ENCODE measurements at places on chromosomes 7 and 10. TPM values are rescaled to one million over a fixed set of nuclear protein-coding genes. Genes with fewer than 3 reads are reported as not detected.

EEPD1 gene
- total RNA-seq = 12.1 TPM

HOXA13 gene
- not detected for total RNA-seq

R3HCC1L gene
- total RNA-seq = 14.7 TPM

DLG5 gene
- total RNA-seq = 51.5 TPM

ASNS gene
- total RNA-seq = 30.8 TPM

SLC25A13 gene
- 16.2 TPM for total RNA-seq

MMP21 gene
- total RNA-seq = 0.09 TPM

DHTKD1 gene
- 54.3 TPM for total RNA-seq

All from cerebellum (tissue), 4 donors.